CD4-positive, alpha-beta T cell (primary cell): ENCODE measurements at places on chromosomes 4 and X.

DNA sequence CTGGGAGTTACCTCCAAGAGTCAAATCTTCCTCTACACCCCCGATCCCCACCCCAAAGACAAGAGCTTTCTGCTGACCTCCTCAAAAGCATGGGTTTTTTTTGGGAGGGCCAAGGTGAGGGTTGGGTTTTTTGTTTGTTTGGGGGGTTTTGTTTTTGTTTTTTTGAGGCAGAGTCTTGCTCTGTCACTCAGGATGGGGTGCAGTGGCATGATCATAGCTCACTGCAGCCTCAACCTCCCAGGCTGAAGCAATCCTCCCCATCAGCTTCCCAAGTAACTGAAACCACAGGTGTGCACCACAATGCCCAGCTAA is 18.7 kb upstream of the WFS1 start:
- no peak for DNase-seq

DNA sequence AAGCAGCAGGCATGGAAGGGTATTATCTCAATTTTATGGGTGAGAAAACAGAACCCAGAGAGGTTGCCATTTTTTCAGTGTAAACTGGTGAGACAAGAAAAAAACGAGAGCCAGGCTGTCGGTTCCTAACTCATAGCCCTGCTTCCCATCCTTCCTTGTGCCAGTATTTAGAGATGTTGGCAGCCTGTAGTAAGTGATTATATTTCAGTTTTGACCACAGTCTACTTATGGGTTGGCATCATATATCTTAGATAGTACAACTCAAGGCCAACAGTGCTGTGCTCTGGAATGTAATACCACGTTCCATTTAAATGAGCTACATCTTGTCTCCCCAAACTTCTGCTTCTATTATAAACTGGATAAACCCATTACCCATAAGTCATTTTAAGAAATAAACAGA is 40.8 kb downstream of the XK start:
- DNase-seq: no peak

- DNase-seq: no peak
Measured at GRCh38 chr4:32789026-32789608, 2068.9 kb downstream of the PCDH7 start.

- DNase-seq: no peak
Measured at GRCh38 chr4:139562067-139562684, 6.2 kb upstream of the SETD7 start.

- no peak for DNase-seq
Measured at GRCh38 chr4:153785910-153786721, 2.8 kb downstream of the SFRP2 start.

DNA sequence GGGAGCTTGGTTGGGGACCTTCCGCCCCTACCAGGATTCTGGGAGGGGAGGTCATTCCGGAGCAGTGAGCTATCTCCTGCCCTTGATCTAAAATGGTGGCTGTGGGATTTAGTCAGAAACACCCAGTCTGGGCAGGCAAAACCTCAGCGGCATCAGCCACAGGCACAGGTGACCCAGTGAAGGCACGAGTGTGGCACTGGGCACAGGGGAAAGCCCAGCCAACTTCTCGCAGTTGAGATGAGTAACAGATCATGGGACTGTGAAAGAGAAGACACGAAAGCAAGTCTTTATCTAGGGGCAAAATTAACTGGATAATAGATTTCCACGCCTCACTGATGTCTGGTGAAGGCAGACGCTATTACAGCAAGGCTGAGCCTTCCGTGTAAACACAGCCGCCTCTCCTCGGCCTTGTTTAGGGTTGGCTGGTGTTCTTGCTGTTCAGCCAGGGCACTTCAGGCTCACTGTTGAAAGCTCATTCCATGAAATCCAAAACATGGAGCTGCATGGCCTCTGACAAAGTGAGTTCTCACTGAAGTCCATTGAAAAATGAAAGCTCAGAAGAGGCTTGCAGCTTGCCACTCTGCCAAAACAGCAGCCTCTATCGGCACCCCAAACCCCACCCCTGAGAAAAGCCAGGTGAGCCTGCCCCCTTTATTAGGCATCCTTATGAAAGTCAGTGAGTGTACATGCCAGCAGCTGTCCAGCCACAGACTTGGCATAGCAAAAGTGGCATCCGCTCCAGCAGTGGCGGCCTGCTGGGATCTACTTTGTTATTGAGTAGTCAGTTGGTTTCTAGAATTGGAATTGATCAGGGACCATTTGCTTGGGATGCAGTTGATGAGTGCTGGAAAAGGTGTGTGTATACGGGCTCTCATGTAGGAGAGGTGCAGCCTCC is 102.3 kb upstream of the MTM1 start:
- DNase-seq: no peak

- DNase-seq: no peak
Measured at GRCh38 chr4:66653937-66654336, 891.4 kb downstream of the CENPC start.

DNA sequence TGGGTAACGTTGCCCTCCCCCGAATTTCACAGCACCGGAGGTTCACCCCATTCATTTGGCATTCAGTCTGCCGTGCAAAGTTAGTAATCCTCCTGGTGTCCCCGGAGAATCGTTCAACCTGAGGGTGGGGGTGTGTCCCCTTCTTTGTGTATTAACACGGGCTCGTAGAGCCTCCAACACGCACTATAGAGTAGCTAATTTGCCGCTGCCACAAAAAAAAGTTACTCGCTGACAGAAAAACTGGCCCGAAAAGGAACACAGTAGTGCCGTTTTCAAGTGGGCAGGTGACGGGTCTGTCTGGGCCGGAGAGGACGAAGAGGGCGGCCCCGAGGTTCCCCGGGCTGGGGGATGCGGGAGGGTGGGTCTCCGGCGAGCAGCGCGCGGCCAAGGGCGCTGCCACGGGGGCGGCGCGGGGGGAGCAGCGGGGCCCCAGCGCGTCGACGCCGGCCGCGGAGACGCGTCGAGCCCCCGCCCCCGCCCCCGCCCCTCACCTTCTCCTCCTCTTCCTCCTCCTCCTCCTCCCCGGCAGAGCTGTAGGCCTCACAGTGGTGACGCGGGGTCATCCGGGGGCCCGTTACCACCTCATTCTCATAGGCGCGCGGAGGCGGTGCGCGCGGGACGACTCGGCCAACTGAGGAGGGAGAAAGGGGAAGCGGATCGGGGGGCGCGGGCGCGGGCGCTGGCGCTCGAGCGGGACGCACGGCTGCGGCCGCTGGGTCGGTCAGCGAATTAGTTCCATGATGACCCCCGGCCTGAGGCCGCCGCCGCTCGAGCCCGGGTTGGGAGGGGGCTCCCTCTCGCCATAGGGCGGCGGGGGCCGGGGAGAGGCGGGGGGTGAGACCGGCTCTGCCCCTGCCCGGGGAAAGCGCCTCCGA is 571 bp downstream of the CCNI start:
- DNase-seq: peak; percentile 65

DNA sequence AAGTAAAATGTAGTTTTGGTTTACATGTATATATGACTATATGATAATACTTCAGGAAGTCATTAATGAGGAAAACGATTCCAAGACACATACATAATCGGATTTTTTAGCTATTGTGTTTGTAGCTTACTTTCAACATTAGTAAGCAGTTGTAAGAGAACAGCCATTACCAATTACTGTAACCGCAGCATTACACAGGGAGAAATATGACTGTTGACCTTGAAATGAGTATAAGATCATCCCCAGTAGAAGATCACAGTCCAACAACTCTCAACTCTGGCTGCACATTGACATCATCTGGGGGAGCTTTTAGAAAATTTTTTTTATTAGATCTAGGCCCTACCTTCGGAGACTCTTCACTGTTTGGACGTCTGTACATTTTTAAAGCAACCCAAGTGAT is 762.0 kb upstream of the MAGEB2 start:
- DNase-seq: no peak

DNA sequence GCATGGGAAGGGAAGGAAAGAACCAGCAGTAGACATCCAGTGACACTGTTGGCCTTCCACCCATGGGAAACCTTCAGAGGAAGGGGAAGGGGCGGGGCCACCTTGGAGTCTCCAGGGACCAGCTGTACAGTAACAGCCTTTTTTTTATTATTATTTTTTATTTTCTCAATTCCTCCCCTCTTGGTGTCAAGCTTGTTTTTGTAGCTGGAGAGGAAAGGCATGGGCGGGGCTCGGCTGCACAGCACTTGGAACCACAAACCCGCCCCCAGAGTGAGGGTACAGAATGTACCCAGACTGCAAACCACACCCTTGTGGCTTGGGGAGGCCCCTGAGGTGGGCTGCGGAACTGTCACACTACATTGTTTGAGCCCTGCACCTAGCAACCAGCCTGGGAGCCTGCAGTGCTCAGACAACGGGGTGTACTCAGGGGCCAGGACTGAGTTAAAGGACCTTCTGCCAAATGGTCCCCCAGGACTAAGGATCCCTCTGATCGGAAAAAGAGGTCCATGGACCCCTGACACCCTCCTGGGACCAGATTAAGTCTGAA is 45.7 kb downstream of the PRPS1 start:
- peak; percentile 81 for DNase-seq

- DNase-seq: no peak
Measured at GRCh38 chrX:84873176-84873575, 130.5 kb upstream of the APOOL start.

GRCh38 chrX:23012162-23012561 is 12.4 kb downstream of the DDX53 start:
- no peak for DNase-seq

- peak; percentile 11 for DNase-seq
Measured at GRCh38 chr4:2253160-2254084, 8.5 kb downstream of the MXD4 start.

DNA sequence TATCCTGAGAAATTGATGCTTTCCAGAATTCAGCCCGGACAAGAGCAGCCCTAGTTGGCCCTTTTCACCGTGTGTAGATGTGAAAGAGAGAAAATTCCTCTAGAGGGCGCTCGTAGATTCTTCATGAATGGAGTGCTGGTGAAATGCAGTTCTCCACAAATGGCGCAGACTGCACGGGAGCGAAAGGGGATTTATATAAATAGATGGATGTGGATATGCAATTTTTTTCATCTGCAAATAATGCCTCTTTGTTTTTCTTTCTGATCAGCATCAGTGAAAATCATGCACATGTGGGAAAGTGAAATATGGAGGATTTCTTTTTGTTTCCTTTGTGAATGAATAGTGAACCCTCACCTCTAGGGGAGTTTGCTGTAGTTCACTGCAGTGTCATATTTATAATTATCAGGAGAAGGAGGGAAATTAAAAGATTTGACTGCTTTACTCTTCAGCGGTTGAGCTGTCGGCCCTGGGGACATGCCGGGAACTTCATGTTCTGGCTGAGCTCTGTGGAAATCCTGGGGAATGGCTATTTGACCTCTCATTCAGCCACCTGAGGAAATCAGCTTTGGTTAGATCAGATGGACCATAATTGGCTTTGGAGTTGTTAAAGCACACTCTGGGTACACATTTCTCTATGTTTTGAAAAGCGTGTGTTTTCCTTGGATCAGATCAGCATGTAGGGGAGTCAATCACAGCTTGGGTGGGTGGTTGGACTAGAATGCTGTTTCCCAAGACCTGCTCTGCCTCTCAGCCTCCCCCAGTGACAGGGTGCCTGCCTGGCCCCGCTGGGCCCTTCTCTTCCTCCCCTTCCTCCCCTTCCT is 115.0 kb upstream of the SHISA3 start:
- DNase-seq: no peak

- DNase-seq: no peak
Measured at GRCh38 chrX:54447461-54447860, 7.3 kb downstream of the TSR2 start.
